Stimulated activated CD4-positive, alpha-beta T cell treated with anti-CD3 and anti-CD28 coated beads, Interleukin-12 subunit alpha, Interleukin-12 subunit beta, amount 100 ng/mL, for 24 hours (primary cell): ENCODE measurements at places on chromosomes 4 and X.

- DNase-seq, result no peak
These were observed 69.0 kb downstream of the DCK start for GRCh38 chr4:71062436-71062835.

GRCh38 chr4:159269116-159269515, 166.2 kb downstream of the RAPGEF2 start:
- DNase-seq, result no peak

GRCh38 chr4:94803181-94803580, 45.4 kb downstream of the BMPR1B start:
- DNase-seq, result no peak

- DNase-seq, result no peak
These were observed 48.3 kb downstream of the TRMT44 start for GRCh38 chr4:8488791-8489369.

DNA sequence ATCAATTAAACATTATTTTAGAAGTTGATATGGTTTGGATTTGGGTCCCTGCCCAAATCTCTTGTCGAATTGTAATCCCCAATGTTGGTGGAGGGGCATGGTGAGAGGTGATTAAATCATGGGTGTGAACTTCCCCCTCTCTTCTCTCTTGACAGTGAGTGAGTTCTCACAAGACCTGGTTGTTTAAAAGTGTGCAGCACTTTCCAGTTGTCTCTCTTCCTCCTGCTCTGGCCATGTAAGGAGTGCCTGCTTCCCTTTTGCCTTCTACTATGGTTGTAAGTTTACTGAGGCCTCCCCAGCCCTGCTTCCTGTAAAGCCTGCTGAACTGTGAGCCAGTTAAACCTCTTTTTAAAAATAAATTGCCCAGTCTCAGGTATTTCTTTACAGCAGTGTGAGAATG, 141.4 kb downstream of the GALNTL6 start:
- no peak for DNase-seq

GRCh38 chr4:139950568-139950967, 203.4 kb downstream of the MAML3 start:
- DNase-seq, result no peak

GRCh38 chr4:8292478-8293107, 23.0 kb downstream of the HTRA3 start:
- DNase-seq, result no peak

DNA sequence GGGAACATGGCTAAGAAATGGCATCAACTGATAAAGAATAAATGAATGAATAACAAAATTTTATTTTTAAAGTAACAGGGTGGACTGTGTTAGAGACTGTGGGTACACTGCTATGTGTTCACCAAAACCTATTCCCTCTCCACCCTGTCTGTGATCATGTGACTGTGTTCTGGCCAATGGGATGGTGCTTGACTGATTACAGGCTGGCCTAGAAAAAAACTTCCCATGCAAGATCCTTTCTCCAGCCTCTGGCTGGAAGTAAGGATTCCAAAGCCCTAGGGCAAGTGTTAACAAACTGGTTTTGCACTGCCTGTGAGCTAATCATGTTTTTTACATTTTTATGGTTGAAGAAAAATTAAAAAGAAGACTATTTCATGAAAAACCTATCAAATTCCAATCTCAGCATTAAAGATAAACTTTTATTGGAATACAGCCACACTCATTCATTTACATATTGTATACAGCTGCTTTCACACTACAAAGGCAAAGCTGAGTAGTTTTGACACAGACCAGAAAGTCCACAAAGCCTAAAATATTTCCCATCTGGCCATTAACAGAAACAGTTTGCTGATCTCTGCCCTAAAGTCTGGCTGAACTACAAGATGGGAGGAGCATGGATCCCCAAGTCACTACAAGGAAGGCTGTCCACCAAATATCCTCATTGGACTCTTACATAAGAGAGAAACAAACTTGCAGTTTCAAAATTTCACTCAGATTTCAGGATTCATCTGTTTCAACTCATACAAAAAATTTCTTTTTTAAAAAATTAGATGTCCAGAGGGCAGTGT, 133.2 kb downstream of the ARHGAP6 start:
- no peak for DNase-seq

- DNase-seq, result no peak
These were observed 64.7 kb upstream of the UXT start for GRCh38 chrX:47723689-47724088.
